Erythroblast (primary cell): ENCODE measurements at places on chromosomes 4 and X.

DNA sequence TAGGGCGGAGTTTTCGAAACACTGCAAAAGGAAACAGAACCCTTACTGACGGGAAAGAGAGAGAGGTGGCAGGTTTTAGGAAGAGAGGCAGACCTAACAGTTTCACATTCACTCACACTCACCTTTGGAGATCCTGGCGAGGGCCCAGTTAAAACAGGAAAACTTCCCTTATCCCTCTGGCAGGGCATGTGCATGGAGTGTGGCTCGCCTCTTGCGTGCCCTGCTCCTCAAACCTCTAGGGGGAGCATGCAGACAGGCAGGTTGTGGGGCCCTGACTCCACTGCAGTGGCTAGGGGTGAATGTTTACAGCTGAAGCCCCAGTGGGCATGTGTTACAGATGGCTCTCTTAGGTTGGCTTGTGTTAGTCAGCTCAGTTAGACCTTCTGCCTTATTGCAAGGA is 451.5 kb downstream of the UBE2NL start:
- DNase-seq = no peak

GRCh38 chr4:139665079-139665689 is 435 bp upstream of the MGST2 start:
- DNase-seq = no peak

DNA sequence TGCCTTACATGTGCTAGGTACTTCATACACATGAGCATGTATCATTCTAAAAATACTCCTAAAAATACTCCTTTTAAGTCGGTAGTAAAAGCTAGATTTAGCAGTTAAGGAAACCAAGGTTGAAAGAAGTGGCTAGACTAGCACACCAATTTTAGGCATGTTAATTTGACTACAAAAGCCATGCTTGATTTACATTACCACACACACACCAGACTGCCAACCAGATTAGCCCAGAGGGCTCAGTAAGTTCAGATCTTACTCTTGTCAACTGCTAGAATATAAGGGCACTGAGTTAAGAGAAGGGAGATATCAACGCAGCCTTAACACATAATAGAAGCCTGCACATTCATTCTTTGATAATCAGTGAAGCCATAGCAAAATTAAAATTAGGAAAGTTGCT is 117.9 kb downstream of the MID1IP1 start:
- DNase-seq = no peak

DNA sequence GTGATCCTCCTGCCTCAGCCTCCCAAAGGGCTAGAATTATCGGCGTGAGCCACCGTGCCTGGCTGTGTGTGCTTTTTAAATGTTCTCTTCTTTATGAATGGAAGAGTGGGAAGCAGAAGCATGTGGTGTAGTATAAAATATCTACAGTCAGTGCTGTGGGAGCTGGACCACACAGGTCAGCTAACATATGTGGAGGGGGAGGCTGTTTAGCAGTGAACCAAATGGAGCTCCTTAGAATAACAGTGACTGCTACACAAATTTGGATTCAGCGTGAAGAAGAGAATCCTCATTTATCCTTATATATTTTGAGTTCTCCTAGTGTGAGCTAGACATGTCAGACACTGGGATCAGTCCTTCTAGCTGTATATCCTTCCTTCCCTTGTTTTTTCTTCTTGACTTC is 3.2 kb downstream of the SNX25 start:
- no peak for DNase-seq

DNA sequence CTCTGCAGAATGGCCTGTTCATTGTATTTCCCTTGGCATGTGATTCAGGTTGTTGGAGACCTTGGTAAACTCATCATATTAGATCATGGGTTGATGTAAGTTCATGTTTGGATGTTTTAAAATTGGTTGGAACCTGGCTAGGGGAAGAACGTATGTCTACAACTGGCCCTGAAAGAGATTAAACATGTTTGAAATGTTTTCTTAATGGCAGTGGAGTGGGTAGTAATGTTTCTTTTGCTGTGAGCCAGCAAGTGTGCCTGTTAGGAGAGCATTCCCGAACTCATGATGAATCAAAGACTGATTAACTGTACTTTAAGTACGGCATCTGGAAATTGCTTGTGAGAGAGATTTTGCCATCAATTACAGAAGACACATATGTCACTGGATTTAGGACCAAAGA is 44.5 kb upstream of the SLC4A4 start:
- no peak for DNase-seq

GRCh38 chrX:74133156-74133796 is 170.7 kb upstream of the ZCCHC13 start:
- DNase-seq = peak; percentile 73

- no peak for DNase-seq
Measured at GRCh38 chrX:141341341-141341740, 99.0 kb upstream of the SPANXC start.

DNA sequence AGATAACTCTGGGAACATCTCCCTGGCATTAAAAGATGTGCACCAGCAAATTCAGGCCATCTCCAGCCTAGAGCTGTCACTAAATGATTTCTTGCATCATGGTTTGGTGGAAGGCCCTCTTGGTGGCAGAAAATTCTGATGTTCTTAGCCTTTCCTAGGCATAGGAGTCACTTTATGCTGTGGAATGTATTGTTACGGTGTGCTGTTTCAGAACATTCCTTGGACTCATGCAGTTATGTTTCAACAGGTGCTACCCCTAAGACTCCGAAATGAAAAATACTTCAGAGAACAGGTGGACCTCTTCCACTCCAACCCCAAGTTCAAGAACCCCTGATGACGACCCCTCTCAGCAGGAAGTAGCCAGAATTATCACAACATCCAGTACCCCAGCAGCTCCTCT is 20.3 kb upstream of the PAPSS1 start:
- no peak for DNase-seq

GRCh38 chr4:56301997-56302496 is 85.2 kb downstream of the AASDH start:
- DNase-seq = no peak

GRCh38 chr4:20253283-20253734 is 1.6 kb downstream of the SLIT2 start:
- DNase-seq = no peak

DNA sequence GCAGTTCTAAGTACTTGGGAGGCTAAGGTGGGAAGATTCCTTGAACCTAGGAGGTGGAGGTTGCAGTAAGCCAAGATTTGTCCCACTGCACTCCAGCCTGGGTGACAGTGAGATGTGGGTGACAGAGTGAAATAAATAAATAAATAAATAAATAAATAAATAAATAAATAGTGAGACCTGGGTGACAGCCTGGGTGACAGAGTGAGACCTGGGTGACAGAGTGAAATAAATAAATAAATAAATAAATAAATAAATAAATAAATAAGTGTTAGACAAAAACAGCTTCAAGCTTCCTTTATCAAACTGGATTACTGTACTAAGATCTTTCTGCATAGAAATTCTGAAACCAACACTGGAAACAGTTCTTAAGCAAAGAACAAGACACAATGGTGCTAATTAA is 71.8 kb upstream of the BMP2K start:
- DNase-seq = no peak
